Effector memory CD4-positive, alpha-beta T cell (primary cell): ENCODE measurements at places on chromosomes 12 and 14.

- DNase-seq = no peak
- H3K4me1 ChIP-seq = peaks cover 17% of the 10 kb centered on the region
- no peaks in the 10 kb centered on the region for H3K36me3 ChIP-seq
- no peak overlapping the region for H3K27ac ChIP-seq
- H3K4me3 ChIP-seq = no peak overlapping the region
- no peaks in the 10 kb centered on the region for H3K27me3 ChIP-seq
Measured at GRCh38 chr12:123444092-123445026, 7.9 kb upstream of the RILPL2 start.

- H3K4me3 ChIP-seq = no peak overlapping the region
- H3K27me3 ChIP-seq = peaks cover 11% of the 10 kb centered on the region
- H3K4me1 ChIP-seq = no peaks in the 10 kb centered on the region
- no peak for DNase-seq
- no peak overlapping the region for H3K27ac ChIP-seq
Measured at GRCh38 chr14:95815226-95815690, 61.4 kb upstream of the TUNAR start.

DNA sequence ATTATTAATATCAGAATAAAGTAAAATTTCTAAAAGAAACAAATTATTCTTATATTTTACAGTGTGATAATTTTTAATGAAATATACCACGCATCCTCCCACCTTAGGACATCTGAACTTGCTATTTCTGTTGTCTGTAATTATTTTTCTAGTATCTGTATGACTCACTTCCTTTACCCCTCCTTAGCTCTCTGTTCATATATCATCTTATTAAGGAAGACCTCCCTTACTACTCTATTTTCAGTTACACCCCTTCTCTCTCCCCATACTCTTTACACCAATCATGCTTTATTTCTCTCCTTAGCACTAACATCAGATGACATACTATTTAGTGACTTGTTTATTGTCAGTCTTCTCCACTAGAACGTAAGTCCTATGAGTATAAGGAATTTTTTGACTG lies 34.2 kb upstream of the C12orf50 start:
- H3K4me1 ChIP-seq = no peaks in the 10 kb centered on the region
- H3K27me3 ChIP-seq = no peaks in the 10 kb centered on the region
- no peak overlapping the region for H3K4me3 ChIP-seq
- no peak overlapping the region for H3K27ac ChIP-seq
- H3K36me3 ChIP-seq = peaks cover 8% of the 10 kb centered on the region

GRCh38 chr12:51275088-51275487 lies 4.9 kb upstream of the SMAGP start:
- H3K36me3 ChIP-seq = no peaks in the 10 kb centered on the region
- H3K27ac ChIP-seq = no peak overlapping the region
- H3K27me3 ChIP-seq = no peaks in the 10 kb centered on the region

GRCh38 chr14:65168840-65169239 lies 66.5 kb upstream of the MAX start:
- no peak overlapping the region for H3K27ac ChIP-seq
- no peaks in the 10 kb centered on the region for H3K36me3 ChIP-seq
- no peaks in the 10 kb centered on the region for H3K27me3 ChIP-seq
- no peak for DNase-seq

GRCh38 chr14:85310491-85311272 lies 219.3 kb upstream of the FLRT2 start:
- no peaks in the 10 kb centered on the region for H3K36me3 ChIP-seq
- H3K27ac ChIP-seq = no peak overlapping the region
- no peaks in the 10 kb centered on the region for H3K4me1 ChIP-seq
- H3K4me3 ChIP-seq = no peak overlapping the region
- DNase-seq = no peak

GRCh38 chr14:69484444-69485314 lies at the start of gene PLEKHD1:
Gene PLEKHD1 (plus strand): TSS chr14:69484728. CDS start chr14:69484966, 238 bp downstream.
- no peak for DNase-seq
- H3K4me1 ChIP-seq = peaks cover 4% of the 10 kb centered on the region
- no peak within 1 kb of the TSS for H3K4me3 ChIP-seq
- H3K36me3 ChIP-seq = no peaks in the 10 kb centered on the region

GRCh38 chr12:111219440-111219839 lies 149.5 kb downstream of the PHETA1 start:
- H3K27ac ChIP-seq = no peak overlapping the region
- no peaks in the 10 kb centered on the region for H3K27me3 ChIP-seq
- no peaks in the 10 kb centered on the region for H3K4me1 ChIP-seq
- no peaks in the 10 kb centered on the region for H3K36me3 ChIP-seq
- no peak overlapping the region for H3K4me3 ChIP-seq
- DNase-seq = no peak

GRCh38 chr14:31441273-31442111 lies 15.8 kb downstream of the DTD2 start:
- no peak overlapping the region for H3K4me3 ChIP-seq
- H3K36me3 ChIP-seq = no peaks in the 10 kb centered on the region
- DNase-seq = no peak
- no peak overlapping the region for H3K27ac ChIP-seq
- no peaks in the 10 kb centered on the region for H3K4me1 ChIP-seq

DNA sequence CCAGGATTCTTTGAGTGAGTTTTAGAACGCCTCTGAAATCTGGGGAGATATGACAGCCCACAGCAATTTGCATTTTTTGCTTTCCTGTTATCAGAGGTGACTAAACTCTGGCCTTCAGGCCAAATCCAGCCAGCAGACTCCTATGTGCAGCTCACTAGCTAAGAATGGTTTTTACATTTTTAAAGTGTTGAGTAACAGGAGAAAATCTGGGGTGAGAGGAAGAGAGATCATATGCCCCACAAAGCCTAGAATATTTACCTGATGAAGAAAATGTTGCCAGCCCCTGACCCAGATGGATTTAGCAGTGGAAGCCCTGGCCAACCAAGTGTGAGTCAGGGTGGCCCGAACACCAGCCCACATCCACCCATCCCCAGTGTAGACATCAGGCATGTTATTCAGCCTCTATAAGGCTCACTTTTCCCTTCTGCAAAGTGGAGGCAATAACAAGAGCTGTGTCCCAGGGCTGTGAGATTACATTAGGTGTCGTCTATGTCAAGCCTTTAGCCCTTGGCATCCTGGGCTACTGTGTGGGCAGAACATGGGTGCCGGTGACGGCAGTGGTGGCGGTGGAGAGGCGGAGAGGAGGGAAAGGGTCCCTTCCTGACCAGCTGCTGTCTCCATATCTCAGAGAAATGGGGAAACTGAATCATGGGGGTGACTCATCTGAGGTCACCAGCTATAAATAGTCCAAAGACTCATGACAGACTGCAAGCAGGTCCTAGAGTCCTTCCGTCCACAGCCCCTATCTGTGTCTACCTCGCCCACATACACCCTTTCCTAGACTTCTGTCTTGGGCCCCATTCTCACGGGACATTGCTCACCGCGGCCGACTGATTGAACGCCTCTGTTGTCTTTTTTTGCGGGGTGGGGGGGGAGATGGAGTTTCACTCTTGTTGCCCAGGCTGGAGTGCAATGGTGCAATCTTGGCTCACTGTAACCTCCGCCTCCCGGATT lies 32.6 kb upstream of the CD9 start:
- no peak for DNase-seq
- H3K27me3 ChIP-seq = no peaks in the 10 kb centered on the region
- no peaks in the 10 kb centered on the region for H3K4me1 ChIP-seq
- no peak overlapping the region for H3K27ac ChIP-seq
- H3K4me3 ChIP-seq = no peak overlapping the region
